Activated CD4-positive, CD25-positive, alpha-beta regulatory T cell (primary cell): ENCODE measurements at places on chromosomes 6 and 20.

GRCh38 chr20:21325296-21325695, 22.2 kb downstream of the XRN2 start:
- DNase-seq = no peak

- DNase-seq = peak; percentile 28
These were observed 516 bp downstream of the GTPBP2 start for GRCh38 chr6:43628393-43629103.

GRCh38 chr6:32956176-32956575, 3.3 kb upstream of the HLA-DMA start:
- no peak for DNase-seq

DNA sequence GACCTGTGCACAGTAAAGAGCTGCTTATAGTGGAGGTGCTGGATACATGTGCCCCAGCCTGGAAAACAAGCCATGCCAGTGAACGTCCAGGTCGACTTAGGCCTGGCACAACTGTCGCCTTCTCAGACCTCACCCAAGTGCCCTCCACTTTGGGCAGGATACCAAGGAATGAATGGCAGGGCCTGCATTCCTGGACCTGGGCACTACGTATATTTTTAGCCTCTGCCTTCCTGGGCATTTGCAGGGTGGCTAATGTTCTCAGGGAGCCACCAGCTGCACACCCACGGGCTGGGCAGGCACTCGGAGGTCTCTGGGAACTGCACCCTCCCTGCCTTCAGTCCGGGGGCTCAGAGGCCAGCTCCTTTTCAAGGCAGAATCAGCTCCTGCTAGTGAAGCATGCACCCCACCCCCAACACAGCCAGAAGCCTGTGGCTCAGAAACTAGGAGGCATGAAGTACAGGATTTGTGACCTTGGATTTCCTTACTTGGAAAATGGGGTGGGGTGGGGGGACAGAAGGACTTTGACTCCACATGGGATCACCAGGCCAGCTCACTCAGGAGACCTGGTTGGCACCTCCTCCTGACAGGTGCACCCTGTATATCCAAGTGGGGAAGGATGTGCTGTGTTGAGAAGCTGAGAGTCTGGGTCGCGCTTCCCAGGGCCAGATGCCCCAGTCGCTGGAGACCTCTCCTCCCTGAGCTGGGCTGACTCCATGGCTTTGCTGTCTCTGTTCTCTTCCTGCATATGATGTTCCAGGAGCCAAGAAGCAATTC, 2.5 kb upstream of the LSM14B start:
- DNase-seq = no peak

DNA sequence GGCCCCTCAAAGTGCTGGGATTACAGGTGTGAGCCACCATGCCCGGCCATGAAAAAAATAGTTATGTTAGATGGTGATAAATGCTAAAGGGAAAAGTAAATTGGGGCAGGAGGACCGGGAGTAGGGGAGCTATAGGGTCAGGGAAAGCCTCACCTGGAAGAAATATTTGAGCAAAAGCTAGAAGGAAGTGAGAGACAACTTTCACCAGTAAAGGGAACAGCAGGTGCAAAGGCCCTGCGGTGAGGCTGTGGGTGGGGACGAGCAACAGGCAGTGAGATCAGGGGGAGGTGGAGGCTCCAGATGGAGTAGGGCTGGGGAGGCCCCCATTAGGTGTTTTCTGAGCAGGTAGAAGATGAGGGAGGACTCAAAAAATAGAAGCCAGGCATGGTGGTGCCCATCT, 16.0 kb downstream of the BCAS4 start:
- DNase-seq = no peak

- no peak for DNase-seq
These were observed 53.3 kb upstream of the LGSN start for GRCh38 chr6:63372951-63373533.

GRCh38 chr6:132763269-132763668, 5.6 kb upstream of the VNN2 start:
- DNase-seq = no peak

DNA sequence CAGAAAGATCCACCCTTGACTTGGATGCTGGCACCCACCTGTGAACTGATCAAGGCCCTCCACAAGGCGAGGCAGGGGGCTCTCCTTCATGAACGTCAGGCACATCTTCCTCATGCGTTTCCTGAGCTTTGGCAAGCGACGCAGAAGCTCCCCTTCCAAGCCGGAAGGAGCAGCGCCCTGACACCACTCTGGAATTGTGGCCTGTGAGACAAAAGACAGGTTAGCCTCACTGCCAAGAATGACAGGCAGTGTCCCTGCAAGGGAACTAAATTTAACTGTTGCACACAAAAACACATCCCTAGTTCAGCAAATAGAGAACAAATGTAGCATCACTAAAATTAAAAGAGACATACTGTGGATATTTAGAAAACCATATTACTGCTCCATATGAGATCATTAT, 42.0 kb upstream of the LYRM2 start:
- no peak for DNase-seq

GRCh38 chr6:47922391-47922790, 140.6 kb downstream of the OPN5 start:
- no peak for DNase-seq

- DNase-seq = no peak
These were observed 5.7 kb downstream of the COMMD7 start for GRCh38 chr20:32737371-32738223.

DNA sequence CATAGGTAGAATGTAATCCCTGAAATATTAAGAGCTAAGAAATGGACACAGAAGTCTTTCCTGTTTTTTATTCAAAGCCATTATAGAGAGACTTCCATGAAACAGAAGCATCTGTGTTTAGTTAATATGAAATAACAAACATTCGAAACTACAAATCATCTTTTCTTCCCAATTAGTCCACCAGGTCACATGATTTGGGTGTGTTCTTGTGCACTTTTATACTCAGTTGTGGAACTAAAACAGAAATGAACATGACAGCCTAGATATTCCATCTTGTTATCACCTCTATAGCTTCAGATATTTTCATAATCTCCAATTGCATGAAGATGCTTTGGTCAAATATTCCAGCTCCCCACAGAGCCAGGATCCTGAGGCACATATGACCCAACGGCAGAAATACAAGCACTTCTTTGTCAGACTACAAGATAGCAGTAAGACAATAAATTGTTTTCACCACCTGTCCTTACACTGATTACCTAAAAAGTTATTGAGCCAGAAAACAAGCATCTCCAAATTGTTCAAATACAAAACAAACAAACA, 116.8 kb upstream of the BEND6 start:
- DNase-seq = no peak

GRCh38 chr20:33296206-33296605, 13.2 kb downstream of the BPIFB1 start:
- DNase-seq = no peak

DNA sequence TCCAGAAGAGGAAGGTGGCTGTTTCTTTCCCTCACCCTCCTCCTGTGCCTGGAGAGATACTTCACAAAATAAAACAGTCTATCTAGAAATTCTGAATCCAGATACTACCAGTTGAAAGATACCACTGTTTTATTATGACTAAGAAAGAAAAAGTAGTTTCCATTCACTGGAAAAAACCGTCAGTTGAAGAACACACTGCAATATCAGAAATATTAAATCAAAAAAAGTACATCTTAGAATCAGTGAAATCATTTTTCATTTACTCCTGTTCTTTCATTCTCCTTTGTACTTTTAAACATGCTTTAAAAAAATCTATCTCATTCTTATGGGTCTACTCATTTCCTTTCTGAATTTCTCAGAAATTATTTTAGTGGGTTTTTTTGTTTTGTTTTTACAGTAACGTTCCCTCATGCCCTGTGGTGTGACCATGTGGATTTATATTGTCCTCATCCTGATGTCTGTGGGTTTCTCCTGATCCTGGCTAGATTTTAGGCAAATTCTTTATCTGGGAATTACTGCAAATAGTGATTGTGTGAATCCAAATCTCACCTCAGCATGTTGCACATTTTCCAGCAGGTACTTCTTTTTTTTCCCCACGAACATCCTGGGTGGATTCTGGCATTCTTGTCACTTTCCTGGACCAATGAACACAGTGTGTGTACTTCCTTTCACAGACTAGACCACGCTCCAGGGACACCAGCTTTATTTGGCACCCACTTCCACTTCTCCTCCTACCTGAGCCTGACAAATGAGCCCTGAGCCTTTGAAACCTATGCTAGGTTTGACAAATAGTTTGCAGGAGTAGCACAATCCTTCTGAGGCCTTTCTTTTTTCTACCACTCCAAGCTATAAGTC, 114.0 kb upstream of the LAMP5 start:
- no peak for DNase-seq

DNA sequence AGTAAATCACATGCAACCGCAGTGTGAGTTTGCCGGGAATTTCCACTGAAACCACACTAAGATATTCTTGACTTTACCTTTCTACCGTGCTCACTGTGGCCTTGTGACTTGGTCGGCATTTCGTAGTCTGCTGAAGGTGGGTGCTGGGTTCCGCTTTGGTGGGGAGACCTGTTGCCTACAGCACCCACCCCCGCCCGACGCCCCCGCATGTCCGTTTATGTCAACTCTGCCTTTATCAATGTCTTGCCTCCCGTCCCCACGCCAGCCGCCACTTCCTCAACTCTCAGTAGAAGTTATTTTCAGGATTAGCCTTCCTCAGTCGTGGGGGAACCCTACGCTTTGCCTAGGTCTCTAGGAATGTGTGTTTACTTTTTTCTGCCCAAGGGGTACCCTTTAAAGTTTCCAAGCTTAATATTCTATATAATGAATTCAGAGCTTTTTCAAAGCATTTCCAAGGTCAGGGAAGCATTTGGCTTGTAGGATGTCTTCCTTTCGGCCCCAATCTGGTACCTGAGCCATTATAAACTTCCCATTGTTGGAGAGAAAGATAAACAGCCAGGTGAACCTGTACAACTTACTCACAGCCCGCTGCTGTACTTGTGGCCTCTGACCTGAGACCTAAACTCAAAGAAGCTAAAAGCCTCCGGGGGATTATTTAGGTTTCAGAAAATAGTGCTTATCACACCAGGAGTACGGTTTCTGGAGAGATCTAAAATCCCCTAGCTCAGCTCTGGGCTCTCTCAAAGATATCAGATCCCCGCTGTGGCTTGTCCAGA, 54.2 kb downstream of the TBC1D7 start:
- peak; percentile 8 for DNase-seq

DNA sequence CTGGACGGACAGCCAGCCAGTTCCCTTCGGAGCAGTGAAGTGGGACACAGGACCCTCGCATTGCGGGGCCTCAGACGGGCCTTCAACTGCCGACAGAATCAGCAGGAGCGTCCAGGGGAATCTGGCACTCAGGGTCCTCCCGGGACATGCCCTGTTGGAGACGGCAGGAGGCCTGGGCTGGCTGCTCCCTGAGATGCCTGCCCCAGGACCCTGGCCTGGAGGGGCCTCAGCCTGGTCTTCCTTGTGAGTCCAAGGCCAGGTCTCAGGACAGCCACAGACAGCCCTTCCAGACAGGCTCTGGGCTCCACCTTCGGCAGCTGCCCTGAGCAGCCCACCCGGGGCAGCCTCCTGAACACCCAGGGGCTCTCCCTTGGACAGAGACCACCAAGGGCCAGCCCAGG, 14.6 kb upstream of the HELZ2 start:
- DNase-seq = no peak

DNA sequence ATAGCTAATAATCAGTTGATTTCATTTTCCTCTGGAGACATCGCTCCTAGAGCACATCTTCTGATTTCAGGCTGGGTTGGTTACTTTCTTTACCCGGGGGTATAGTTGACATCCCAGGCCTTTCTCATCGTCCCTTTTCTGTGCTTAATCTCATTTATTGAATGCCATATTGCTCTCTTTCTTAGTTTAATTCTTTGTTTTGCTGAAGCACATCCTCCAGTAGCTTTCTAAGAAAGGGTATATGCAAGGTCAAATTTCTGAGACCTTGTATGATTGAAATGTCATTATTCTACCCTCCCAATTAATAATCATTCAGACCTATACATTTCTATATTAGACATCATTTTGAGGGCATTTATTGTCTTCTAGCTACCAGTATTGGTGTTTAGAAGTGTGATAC, 2.6 kb upstream of the C20orf141 start:
- DNase-seq = no peak

- DNase-seq = no peak
These were observed 179.3 kb downstream of the HDGFL1 start for GRCh38 chr6:22748681-22749080.

DNA sequence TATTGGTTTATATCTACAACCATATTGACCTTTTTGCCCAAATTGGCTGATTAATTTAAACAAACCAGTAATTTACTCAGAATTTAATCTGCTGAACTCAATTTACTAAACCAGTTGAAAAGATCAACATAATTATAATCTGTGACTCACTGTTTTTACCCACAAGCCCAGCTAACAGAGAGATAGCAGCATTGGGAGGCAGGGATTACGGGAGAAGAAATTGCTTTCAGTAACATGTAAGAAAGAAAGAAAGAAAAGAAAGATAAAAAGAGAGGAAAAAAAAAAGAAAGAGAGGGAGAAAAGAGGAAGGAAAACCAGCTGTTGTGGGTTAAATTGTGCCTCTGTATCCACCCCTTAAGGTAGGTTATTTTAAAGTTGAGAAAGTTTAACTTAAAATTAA, 13.3 kb upstream of the RHAG start:
- no peak for DNase-seq

- no peak for DNase-seq
These were observed 66.9 kb downstream of the RIPOR3 start for GRCh38 chr20:50624351-50625016.

DNA sequence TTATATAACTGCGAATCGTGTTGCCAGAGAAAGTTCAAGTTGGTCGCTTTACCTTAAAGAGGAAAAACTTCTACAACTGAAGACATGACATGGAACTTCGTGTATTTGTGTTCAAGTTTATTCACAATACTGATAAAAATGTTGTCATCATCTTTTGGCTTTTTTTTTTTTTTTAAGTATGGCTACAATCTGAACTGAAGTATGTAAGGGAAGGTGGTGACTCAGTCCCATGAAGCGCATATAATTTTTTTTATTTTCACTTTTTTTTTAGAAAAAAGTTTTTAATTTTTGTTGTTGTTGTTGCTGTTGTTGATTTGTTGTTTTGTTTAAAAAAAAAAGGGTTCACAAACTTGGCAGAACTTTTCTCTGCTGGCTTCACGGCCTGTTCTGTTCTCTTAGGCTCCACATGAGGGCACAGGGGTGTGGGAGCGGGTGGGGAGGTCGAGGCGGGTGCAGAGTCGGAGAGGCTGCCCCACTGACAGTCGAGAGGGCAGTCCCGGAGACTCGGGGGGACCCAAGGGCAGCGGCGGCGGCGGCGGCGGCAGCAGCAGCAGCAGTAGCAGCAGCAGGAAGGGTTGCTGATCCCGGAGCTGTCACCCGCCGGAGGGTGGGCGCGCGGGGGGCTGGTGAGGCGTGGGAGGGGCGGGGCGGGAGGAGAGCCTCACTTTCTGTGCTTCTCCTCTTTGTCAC, 17.0 kb downstream of the TFAP2A start:
- no peak for DNase-seq
